CD4-positive, alpha-beta T cell treated with Interleukin-4 for 4 hours (primary cell): ENCODE measurements at places on chromosomes 2 and 18.

GRCh38 chr2:144468823-144469595 is 50.9 kb downstream of the ZEB2 start:
- no peak for DNase-seq

DNA sequence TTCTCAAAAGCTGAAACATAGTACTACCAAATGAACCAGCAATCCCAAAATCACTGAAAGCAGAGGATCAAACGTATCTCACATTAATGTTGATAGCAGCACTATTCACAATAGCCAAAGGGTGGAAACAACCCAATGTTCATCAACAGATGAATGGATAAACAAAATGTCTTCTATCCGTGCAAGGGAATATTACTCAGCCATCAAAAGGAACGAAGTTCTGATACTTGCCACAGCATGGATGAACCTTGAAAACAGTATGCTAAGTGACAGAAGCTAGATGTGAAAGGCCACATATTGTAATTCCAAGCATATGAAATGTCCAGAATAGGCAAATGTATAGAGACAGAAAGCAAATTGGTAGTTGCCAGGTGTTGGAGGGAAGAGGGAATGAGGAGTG is 57.0 kb upstream of the CHMP1B start:
- DNase-seq, result no peak

- DNase-seq, result no peak
These were observed 407.0 kb downstream of the DSEL start for GRCh38 chr18:67109535-67109934.

DNA sequence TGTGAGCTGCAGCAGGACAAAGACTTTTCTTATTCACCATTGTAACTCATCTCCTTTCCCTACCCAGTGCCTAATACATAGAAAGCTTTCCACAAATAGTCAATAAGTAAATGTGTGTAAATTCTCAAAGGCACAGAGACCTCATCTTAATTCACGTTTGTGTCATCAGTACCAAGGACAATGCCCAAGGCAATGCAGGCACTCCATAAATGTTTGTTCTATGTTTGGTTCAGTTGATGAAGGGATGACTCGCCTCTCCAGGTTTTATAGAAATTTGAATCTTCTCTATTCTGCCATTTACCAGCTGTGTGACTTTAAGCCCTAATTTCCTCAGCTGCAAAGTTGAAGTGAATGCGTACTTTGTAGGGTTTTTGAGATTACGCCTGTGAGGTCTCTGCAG is 2.1 kb upstream of the MOGAT1 start:
- DNase-seq, result no peak

DNA sequence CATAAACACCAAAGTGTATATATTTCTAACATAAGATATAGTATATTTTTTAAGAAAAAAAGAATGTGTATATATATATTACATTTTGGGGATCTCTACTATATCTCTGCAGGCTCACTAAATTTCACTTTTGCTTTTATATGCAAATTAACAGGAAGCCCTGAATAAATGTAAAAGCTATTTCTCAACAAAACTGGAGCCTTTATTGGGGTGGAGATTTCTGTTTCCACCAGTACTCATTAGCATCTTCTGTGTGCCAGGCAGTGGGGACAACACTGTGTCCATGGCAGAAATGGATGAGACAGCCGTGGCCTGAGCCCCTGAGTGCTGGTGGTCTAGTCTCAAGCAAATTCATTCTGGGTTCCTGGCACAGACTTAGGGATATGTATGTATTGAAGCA is 41.3 kb downstream of the C18orf63 start:
- no peak for DNase-seq

DNA sequence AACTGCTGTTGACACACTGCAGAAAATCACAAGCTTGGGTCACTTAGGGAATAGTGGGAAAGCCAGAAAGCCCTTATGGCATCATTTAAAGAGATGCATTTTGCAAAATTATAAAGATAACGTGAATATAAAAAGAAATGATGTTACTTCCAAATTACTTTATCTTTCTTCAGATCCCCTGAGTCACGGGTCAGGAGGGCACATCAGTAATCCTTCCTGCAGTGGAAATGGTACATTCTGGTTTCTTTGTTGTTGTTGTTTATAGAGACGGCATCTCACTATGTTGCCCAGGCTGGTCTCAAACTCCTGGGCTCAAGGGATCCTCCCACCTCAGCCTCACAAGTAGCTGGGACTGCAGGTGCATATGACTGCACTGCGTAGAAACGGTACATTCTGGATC is 9.8 kb upstream of the EPG5 start:
- no peak for DNase-seq

DNA sequence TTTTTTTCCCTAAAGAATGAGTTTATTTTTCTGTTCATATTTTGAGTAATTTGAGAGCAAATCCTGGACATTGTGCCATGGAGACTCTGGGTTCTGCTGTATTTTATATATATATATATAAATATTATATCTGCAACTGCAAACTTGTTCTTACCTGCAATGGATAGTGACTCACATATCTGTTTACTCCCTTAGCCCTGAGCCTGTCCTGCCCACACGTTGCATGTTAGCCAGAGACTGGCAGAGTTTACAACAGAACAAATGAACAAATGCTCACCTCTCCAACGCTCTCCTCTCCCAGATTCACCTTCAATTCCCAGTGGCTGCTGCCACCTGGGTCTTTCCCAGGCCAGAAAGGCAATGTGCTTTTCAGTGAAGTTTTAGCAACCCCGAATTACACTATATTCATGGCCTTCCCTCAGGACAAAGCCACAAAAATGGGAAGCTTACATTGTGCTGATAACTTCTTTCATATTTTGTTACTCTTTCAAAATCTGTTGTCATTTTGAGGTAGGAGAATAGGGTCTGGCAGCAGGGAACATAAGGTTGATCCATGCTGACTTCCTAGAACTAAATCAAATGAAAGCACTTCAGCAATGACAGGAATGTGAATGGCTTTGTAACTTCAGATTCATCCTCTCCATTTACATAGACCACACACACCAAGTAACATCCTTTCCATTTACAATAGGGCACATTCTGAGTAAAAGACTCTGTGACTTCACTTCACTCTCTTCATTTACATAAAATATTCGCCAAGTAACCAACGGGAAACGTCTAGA is 105.4 kb upstream of the FAM110C start:
- no peak for DNase-seq

DNA sequence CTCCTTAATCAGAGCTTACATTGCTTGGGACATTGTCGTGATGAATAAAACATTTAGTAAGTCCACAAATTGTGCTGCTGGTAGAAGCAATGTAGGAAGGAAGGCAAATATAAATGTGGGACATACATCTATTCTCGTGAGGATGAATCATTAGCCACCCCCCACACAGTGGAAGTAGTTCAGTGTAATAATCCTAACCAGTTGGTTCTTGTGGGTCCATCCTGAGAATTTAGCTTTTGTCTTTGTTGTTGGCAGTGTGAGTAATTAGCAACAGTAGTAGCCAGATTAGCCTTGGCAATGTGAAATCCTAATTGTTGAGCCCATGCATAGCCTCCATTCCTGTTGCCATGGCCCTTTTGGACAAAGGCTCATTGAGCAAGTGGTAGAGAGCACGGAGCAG is 532.1 kb downstream of the FBXO15 start:
- no peak for DNase-seq

GRCh38 chr2:173401716-173402326 is 47.1 kb downstream of the CDCA7 start:
- no peak for DNase-seq

- DNase-seq, result peak; percentile 60
These were observed 103.6 kb downstream of the DOCK10 start for GRCh38 chr2:224938651-224939182.
